ENCODE measurements at places on chromosomes 6 and 20.
A peak's percentile ranks its signal among the peaks of the same experiment; 100 is the strongest.

GRCh38 chr6:41406728-41407489 is 71.5 kb downstream of the NCR2 start:
- DNase-seq: no peak

GRCh38 chr6:38346291-38347079 is 293.2 kb downstream of the BTBD9 start:
- no peak for DNase-seq

DNA sequence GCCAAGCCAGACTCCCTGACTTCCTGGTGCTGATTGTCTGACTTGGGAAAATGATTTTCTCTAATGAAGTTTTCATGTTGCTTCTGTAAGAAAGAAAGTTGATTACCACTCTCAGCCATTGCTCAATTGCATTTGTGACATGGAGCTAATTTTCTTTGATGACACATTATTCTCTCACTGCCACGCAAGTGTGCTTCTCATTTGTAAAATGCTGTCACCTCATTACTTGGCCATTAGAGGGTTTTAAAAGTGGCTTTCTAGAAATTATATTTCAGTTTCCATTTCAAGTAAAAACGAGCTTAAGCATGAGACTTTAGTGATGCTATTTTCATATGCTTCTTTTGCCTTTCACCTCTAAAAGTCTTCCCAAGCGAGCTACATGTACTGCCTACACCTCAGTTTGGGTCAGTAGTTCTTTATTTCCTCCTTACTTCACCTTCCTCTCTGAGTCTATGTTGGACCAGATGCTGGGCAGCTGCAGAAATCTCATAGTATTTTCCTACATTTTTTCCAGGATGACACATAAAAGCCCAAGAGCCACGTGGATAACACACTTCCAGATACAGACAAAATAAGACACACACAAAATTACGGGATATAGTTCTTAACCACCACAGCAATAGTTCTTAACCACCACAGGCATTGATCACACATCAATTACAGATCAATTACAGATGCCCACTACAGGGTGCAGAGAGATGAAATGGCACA is 6.3 kb upstream of the FAM210B start:
- DNase-seq: no peak

- DNase-seq: no peak
Observed at GRCh38 chr20:44836601-44837120, 26.3 kb upstream of the RIMS4 start.

DNA sequence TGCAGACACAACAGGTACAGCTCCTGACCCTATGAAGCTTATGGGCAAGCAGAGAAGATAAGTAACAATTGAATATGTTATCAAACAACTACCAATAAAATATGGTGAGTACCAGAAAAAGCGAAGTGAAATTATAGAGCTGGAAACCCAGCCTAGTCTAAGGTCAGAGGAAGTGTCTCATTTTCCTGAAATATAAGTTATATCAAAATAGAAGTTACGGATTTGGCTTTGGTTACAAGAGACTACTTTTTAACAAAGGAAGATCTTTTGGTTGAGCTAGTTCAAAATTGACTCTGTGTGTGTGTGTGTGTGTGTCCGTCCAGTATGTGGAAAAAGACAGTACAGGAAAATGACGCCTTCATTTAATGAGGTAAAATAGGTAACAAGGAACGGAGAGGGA is 8.9 kb downstream of the STX11 start:
- DNase-seq: no peak

- DNase-seq: peak; percentile 16
Observed at GRCh38 chr6:148451690-148452089, 109.1 kb downstream of the SASH1 start.

DNA sequence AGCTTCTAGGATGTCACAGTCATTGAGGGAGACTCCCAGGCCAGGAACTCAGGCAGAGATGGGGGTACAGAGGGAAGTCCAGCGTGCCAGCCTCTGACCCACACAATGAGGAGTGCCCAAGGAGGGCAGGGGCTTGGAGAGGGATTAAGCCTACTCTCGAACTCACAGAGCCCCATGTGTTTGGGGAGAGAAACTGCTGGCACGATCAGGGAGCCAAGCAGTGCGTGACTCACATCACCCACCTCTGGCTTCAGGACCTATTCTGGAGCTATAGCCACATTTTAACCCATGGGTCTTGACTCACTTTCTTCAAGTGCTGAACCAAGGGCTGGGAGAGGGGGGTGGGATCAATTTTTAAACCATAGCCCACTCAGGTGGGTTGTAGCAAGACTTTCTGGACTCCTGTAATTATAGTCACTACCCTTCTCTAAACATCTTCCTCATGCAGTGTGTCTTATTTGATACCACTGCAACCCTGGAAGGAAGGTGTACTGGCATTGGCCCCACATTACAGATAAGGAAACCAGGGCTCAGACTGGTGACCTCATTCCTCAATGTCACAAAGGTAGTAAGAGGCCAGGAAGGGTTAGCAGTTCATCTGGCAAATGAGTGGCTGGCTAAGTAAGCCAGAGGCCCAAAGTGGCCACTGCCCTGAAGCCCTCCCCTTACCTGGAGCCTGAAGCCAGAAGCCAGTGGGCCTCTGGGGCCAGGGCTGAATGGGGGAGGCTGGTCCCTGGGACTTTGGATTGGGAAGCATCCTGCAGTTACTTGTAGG is 12.0 kb downstream of the FOXP4 start:
- no peak for DNase-seq

DNA sequence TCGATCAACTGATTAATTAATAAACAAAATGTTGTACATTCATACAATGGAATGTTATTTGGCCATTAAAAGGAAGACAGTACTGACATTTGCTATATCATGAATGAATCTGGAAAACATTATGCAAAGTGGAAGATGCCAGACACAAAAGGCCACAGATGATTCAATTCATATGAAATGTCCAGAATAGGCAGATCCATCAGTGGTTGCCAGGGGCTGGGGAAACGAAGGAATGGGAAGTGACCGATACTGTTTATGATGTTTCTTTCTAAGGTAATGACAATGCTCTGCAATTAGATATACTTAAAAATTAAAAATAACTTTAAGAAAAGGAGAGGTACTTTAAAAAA is 37.2 kb downstream of the ELOVL5 start:
- DNase-seq: no peak

- DNase-seq: peak; percentile 89
Observed at GRCh38 chr6:143806282-143807102, 36.6 kb upstream of the LTV1 start.

DNA sequence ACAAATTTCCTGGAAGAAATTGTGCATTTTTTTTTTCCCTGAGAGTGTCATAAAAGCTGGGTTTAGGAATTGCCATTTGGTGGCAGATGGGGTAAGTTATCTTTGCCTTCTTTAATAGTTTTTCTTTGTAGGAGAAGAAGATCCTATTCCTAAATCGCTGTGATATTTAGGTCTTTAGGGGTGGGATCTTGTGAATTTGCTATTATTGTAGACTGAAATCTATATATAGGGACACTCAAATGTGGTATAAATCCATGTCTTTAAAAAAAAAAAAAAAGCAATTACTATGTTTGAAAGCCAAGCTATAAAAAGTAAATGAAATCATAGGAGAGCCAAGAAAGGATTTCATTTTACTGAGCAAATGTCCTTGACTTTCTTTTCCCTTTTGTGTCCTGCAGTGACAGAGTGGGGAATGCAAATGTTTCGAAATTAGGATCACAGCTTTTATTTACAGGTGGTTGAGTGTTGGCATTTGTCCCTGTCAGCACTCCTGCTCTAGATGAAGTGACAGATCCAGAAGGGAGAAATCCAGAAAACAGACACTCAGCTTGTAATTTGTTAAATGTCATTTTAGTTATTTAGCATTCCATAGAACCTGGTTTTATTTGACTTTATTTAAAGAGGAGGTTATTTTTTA is 29.4 kb downstream of the TIAM2 start:
- no peak for DNase-seq

- no peak for DNase-seq
Observed at GRCh38 chr20:21302664-21303060, 469 bp upstream of the XRN2 start.

DNA sequence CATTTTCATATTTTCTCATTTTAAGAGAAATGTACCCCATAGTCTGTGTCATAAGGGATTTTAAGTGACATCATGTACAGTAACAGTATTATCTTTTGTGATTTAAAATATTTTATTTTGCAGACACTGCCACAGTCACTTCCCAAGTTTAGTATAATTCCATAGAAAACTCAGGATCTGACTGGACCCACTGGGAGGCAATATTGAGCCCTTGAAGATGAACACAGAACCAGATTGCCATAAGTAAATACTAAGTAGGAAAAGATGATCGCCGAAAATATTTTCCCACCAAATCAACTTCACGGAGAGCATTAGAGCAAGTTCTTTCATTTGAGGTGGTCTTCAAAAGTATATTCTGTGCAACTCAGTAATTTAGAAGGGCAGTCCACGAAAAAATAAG is 17.6 kb upstream of the PKHD1 start:
- DNase-seq: no peak

GRCh38 chr6:11802886-11803590 is 24.4 kb upstream of the ADTRP start:
- DNase-seq: no peak

DNA sequence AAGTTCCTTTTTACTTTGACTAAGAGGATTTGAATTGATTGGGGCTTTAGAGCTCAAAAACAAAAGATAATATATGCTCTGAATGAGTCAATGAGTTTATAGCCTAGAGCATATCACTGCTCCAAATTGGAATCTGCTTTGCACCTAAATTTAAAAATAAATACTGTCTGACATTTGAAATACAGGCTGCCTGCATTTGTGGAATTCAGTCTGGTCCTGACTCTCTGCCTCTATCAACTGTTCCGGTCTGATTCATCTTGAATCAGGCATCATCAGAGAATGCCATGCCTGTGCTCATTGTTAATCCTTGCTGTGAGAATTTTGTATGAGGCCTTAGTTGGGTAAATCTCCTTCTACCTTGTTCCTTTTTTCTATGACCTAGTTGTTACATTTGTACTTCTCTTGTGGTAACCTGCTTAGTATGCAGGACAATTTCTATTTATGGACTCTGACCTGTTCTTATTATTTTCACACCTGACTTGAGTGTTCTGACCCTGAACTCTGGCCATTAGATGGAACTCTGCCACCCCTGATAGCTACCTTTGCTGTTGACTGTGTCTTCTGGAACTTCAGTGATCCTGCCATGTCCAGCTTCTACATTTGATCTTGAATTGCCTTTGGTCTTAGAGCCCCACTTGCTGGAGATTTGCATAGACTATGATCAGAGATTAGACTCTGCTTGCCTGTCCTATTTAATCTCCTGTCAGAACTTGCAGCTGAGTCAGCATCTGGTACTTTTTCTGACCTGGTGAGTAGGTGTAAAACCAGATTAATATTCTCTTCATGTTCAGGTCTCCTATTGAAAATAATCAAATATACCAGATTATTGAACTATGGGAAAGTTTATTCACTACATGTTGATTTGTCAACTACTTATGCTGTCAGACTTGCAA is 442.7 kb upstream of the HS3ST5 start:
- DNase-seq: no peak

GRCh38 chr20:64080013-64080812 is at the start of gene OPRL1:
Gene OPRL1, plus strand, starts transcription at chr20:64080082. Its CDS starts 12,639 bp downstream, at chr20:64092721.
- no peak for DNase-seq

- DNase-seq: no peak
Observed at GRCh38 chr20:17735206-17735804, 35.5 kb downstream of the BANF2 start.

DNA sequence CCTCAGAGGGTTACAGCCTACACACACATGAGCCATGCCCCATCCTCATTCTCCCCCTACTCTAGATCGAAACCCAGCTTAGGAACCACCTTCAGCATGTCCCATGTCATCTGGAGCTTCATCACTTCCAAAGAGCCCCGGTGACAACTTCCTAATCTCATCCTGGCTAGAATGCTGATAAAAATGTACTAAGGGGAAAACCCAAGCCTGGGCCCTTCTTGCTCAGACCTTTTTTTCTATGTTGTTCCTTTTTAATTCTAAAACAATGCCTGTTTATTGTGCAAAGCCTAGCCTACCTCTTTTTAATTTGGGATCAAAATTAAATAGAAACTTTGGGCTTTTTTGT is 44.1 kb upstream of the NT5E start:
- no peak for DNase-seq

DNA sequence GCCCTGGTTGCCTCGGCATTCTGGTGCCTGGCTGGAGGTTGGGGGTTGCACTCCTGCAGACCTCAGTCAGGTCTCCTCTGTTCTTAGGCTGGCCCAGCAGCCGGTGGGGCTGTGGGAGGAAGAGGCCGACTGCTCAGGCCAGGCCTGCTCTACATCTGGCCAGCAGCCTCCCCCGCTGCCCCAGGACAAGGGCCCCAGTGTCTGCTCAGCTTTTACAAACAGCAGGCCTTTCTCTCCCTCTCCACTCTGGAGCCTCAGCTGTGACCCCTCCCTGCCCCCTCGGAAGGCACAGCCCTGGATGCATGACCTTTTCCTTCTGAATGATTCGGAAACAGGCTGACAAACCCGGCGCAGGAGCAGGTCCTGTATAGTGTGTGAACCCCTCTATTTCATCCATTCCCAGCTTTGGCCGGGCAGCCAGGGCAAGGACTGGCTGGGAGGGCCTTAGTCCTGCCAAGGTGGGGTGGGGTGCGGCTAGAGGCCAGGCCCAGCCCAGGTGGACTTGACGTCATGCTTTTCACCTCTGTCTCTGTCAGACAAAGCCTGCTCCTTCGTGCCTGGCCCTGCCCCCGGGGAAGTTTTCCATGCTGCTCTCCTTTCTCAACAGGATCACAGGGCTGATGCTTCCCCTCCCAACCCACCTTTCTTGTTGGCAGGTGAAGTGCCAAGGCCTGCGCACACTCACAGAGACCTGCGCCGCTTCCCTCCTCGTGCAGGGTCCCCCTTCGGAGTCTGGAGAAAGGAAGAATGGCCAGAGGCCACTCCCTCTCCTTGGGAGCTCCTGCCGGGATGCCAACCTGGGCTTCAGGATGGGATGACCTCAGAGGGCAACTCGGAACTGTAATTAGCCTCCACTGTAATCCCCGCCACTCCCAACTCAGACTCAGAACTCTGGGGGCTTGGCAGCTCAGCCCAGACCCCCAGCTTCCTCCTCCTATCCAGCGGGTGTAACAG is 10.1 kb upstream of the ITPR3 start:
- DNase-seq: no peak

DNA sequence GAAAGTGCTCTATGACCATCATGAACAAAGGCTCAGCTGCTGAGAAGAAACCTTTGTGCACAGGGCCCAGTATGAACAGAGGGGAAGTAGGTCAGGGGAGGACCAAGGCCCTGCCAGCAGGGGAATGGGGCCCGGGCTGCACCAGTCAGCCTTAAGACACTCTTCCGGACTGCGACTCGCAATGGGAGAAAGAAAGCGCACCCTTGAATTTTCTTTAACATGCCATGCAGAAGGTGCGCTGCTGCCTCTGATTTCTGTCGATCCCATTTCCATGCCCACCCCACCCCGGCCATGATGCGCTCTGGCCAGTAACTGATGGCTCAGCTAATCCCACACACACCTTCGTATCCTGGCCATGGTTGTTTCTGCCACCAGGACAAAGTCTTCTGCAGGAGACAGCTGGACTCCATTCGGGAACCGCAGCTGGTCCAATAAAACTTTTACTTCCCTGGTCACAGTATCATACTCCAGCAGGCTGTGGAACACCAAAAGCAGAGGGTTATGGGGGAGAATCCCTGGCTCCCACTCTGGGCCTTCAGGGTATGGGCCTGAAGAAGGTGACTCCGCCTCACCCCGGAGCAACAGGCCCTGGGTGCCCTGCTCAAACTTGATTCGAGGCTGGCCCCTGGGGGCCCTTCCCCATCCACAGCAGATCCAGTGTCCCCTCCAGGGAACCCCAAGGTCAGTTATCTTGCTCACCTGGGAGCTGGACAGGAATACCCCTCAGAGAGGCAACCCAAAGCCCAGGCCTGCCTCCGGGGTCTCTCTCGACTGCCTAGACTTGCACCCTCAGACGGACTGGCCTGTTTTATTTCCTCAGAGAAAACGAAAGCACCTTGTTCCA is 20.3 kb downstream of the CST7 start:
- DNase-seq: no peak

All from activated naive CD8-positive, alpha-beta T cell treated with anti-CD3 and anti-CD28 coated beads, Interleukin-2, amount 50 U/mL, for 24 hours (primary cell).